ENCODE measurements at places on chromosomes 2 and 18.
A peak's percentile ranks its signal among the peaks of the same experiment; 100 is the strongest.

DNA sequence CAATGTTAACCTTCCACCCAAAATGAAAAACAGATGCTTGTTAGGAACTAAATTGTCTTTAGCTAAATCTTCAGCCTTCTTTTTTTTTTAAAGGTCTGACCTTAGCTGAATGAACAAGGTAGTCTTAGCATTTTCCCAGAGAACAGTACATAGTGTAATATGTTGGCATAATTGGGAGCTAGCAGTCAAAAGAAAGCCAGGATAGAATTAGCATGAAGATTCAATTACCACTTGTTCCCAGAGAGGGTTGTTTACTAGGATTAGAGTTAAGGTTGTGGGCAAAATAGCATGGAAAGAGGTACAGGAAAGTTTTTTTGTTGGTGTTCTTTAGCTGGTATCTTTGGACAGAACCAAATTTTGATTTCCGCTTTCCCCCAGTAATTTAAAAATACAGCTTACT, 6.9 kb downstream of the CDH20 start:
- no peak for DNase-seq

DNA sequence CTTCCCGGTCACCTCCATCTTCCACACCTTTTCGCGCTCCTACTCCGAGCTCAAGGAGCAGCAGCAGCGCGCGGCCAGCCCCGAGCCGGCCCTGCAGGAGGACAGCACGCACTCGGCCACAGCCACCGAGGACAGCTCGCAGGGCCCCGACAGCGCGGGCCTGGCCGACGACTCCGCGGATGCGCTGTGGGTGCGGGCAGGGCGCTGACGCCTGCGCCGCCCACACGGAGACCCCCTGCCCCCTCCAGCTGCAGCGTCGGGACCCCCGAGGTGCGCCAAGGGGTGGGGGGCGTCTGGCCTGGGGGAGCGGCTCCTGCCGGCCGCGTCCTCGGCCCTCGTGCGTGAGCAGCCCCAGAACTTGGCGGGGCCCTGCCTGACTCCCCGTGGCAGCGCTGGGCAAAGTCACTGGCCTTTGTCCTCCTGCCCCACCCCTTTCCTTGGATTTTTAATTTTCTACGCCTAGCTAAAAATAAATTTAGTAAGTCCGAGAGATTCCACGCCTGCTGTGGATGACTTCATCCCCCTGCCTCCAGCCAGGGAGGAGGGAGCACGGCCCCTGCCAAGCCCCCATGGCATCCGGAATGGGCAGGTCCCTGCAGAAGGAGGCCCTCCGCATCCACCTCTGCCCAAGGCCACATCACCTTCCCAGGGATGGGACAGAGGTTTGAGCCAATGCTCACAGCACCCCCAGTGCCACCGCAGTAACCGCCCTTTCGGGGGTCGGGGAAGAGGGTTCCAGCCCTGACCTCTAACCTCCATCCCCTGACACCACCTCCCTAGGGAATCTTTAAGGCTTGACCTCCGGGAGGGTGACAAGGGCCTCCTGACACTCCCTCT, 51.6 kb downstream of the SLC66A2 start:
- no peak for DNase-seq

DNA sequence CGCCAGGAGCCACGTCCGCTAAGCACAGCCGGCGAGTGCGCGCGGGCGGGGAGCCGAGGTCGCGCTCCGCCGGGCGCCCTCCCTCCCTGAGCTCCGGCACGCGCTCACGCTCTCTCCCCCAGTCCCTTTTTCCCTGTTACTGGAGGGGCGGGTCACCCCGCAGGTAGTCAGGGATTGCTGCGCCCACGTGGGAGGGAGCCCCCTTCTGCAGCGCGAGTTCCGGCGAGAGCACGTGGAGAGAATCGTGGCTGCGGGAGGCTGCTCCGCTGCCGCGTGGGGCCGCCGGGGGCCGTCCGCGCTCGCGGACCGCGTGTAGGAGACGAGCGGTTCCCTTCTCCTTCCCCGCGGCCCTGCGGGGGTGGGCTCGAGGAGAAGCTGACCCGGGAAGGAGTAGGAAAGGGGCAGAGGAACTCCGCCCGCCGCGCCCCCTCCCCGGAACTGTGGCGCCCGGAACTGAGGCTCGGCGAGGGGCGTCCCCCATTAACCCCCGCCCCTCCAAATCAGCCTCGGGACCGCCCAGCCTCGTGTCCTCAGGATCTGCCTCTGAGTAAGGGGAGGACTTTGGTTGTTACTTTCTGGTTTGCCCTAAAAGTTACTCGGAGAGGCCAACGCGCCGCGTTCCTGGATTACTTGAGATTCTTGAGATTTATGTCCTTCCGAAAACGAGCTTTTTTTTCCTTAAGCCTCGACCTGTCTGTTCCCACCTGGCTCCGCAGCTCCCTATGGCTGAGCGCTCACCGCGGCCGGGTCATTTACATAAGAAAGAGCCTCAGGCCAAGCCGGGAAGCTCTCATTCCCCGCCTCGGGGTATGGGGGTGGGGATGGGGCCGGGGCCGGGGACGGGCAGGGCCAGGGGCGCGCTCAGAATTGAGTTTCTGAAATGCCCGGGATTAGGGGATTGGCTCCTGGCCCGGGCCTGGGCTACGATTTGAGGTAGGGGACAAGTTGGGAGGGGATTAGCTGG, 1.1 kb downstream of the HK2 start:
- peak; percentile 77 for DNase-seq

DNA sequence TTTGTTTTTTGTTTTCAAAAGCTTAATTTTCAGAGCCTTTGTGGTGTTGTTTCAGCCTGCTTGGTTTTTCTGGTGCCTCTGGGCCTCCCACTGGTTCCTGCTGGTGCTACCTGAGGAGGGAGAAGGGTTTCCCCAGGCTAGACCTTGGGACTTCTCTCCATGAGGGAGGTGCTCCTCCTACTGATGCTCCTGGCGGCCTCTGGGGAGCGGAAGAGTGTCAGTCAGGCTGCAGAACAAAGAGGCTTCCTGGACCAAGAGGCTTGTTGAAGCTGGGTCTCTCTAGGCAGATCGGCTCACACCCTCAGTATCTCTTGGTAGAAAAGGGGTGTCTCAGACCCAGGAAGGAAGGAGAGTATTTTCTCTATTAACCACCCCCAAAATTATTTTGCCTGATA, 32.2 kb downstream of the RFX8 start:
- DNase-seq: no peak

- no peak for DNase-seq
Measured at GRCh38 chr18:62175521-62175920, 11.3 kb downstream of the PIGN start.

- DNase-seq: peak; percentile 24
Measured at GRCh38 chr2:119823734-119824334, 64.1 kb downstream of the PTPN4 start.

DNA sequence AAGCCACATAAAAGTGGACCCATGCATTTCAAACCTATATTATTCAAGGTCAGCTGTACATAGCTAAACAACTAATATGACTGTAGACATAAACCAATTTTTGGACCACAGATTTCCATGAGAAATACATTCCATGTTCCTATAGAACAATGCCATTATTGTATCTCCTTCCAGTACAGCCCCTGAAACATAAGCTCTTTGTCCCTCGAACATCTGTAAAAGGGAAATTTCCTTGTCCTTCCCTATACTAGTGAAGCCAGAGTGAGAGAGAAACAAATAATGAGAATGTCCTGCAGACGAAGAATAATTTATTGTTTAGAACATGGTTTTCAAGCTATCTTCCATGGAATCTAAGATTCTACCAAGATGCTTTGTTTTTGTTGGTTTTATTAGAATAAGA, 75.3 kb downstream of the GORASP2 start:
- DNase-seq: no peak

GRCh38 chr2:11674983-11675382, 5.0 kb upstream of the NTSR2 start:
- DNase-seq: no peak

- no peak for DNase-seq
Measured at GRCh38 chr2:69390001-69390400, 3.0 kb upstream of the GFPT1 start.

DNA sequence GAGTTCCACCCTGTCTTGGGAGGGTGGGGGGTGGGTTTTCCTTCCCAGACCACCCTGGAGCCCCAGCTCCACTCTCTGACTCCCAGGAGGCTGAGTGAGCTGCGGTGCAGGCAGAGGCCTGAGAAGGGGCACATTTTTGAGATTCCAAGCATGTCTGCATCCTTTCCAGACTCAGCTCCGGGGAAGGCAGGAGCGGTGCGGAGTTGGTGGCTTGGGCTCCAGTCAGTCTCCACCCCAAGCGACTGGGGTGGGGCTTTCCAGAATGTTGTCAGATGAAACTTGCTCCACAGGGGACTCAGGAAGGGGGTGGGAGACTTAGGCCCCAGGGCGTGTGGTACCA, 44.2 kb upstream of the HS6ST1 start:
- no peak for DNase-seq

GRCh38 chr2:17107871-17108270, 410.4 kb downstream of the RAD51AP2 start:
- no peak for DNase-seq

DNA sequence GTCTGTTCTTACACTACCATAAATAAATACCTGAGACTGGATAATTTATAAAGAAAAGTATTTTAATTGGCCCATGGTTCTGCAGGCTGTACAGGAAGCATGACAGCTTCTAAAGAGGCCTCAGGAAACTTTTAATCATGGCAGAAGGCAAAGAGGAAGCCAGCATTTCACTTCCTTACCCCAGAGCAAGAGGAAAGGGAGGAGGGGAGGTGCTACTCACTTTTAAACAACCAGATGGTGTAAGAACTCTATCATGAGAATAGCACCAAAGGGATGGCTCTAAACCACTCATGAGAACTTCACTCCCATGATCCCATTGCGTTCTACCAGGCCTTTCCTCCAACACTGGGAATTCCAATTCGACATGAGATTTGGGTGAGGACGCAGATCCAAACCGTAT, 344.4 kb upstream of the SLC39A10 start:
- no peak for DNase-seq

DNA sequence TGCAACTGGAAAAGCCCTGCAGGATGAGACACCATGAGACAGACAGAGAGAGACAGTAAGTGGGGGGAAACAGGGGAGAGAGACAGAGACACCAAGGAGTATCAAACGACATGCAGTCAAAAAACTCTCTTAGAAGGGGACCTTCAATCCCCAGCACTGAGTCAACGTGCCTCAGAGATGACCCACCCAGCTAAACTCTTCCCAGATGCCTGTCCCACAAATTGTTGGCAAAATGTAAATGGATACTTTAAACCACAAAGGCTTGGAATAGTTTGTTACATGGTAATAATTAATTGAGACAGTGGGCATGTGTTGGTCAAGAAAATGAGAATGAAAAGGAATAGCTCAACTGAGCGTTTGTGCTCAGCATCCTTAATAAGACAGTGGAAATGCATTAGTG, 98.3 kb downstream of the GRB14 start:
- no peak for DNase-seq

DNA sequence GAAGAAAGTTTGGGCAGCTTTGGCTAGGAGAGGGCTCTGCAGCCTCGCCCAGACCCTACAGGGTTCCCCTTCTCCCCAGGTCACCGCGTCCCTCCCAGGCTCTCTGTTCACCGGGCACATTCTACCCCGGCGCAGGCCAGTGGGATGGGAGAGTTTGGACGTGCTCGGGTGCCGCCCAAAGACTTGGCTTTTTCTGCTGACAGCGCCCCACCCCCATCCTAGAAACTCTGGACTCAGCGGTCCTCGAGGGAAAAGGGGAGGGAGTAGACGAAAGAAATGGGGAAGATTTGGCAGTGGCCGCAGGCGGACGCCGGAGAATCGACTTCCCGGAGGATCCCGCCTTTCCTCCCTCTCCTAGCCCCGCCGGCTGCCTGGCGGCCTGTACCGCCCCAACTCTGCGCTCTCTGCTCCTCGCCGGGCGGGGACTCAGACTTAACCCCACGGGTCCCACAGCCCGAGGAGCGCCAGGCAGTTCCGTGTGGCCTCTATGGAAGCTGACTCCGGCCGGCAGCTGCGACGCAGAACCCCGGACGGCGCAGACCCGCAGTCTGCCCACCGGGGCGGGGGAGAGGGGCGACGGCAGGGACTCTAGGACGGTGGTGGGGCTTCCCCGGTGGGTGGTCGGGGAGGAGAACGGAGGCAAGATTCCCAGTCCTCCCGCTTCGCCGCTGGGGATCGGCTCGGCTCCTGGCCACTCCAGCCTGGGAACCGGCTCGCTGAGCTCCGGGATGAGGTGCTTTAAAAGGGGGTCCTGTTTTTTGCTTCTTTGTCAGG, 863 bp upstream of the SIX2 start:
- DNase-seq: no peak

DNA sequence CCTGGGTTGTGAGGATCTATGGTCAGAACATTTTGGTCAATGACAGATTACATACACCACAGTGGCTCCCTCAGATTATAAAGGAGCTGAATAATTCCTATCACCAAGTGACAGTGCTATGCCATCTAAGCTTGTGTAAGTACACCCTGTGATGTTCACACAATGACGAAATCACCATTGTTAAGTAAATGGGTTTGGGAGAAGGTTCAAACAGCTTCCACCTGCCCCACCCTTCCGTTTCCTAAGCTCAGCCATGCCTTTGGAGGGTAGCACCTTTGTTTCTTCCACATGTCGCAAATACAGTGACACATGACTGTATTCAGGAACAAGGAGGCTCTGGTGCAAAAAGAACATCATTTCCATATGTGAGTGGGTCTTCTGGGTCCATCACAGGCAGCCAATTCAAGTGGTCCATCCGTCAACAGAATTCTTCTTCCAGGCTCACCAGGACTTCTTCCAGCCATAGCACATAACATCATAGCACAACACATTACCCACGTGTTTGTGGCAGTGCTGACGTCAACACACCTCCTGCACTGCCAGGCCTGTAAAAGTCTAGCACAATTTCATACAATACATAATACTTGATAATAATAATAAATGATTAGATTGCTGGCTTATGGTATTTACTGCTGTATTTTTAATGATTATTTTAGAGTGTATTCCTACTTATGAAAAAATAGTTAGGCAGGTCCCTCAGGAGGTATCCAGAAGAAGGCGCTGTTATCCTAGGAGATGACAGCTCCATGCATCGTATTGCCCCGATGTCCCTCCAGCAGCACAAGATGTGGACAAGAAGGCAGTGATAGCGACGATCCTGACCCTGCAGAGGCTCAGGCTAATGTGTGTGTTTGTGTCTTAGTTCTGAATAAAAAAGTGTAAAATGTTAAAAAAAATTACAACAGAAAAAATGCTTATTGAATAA, 264.8 kb downstream of the ANAPC1 start:
- no peak for DNase-seq

- no peak for DNase-seq
Measured at GRCh38 chr2:85253890-85254289, 73.9 kb downstream of the TGOLN2 start.
